Ammon's horn (tissue), 1 donor: ENCODE measurements at places on chromosomes 2 and 18.

GRCh38 chr2:8876628-8877027 is 39.2 kb upstream of the KIDINS220 start:
- no peak for DNase-seq

GRCh38 chr2:217092710-217093379 is 233.0 kb upstream of the TNP1 start:
- no peak for DNase-seq

DNA sequence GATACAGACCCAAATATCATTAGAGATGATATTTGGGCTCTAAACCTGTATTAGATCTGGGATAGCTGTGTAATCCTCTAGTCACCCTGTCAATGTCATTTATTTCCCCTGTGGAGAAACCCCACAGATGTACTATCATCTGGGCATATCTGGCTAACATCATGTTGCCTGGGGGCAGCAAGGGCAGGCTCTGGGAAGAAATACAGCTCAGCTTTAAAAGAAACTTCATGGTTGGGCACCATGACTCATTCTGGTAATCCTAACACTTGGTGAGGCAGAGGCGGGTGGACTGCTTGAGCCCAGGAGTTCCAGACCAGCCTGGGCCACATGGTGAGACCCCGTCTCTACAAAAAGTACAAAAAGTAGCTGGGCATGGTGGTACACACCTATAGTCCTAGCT is 282.5 kb downstream of the SLC8A1 start:
- DNase-seq: no peak

DNA sequence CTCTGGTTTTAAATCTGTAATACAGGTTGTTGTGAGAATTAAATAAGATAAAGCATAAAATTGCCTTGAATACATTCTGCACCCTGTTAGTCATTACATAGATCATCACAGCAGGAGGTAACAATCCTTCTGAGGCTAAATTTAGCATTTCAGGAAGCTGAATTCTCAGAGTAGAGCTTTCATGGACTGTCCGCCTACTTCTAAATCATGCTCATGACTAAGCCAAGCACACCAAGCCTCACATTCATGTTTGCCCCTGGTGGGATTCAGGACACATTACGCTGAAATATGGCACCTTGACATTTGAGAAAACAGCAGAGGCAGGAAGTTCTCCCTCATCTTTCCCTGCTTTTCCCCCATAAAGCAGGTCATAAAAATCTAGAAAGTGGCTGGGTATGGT is 16.6 kb upstream of the PIK3C3 start:
- DNase-seq: no peak

GRCh38 chr2:317501-318424 is 29.9 kb upstream of the ALKAL2 start:
- DNase-seq: no peak

GRCh38 chr2:149885468-149885867 is 297.9 kb upstream of the MMADHC start:
- peak; percentile 53 for DNase-seq

GRCh38 chr2:233264667-233265066 is 13.2 kb downstream of the ATG16L1 start:
- DNase-seq: no peak

- DNase-seq: no peak
Observed at GRCh38 chr2:62492048-62492447, 13.9 kb downstream of the TMEM17 start.

DNA sequence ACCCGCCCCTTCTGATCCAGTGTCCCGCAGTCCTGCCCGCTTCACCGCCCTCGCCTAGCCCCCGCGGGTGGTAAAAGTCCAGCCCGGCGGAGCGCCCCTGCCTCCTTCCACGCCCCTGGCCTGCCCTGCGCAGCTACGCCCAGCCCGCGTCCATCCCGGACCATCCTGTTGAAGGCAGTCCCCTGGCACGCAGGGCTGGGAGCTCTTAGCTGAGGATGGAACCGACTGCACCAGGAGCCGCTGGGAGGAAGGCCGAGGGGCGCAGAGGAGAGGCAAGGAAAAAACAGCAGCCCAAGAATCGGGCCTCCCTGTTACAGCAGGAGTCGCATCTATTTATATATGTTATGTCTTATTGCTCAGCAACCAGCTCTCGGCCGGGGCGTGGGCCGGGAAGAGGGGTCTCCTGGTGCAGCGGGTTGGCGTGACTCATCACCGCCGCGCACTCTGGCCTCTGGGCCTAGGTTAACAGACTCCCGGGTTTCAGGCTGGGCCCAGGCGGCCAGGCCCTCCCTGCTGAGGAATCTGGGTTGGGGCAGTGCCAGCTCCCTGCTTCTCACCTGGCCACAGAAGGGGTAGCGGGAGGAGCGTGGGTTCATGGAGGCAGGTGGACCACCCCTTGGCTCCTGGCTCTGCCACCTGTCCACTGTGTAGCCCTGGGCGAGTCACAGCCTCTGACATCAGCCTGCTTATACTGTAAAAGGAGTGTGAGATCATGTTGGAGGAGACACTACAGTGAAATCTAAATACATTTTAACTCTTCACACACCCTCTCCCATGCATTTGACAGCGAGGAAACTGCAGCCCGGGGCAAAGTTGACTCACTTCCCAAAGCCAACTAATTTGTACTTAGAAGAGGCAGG is 13.4 kb upstream of the MAP3K2 start:
- no peak for DNase-seq

GRCh38 chr2:214560176-214560575 is 149.3 kb downstream of the VWC2L start:
- DNase-seq: no peak

- no peak for DNase-seq
Observed at GRCh38 chr2:229401171-229401865, 130.2 kb upstream of the PID1 start.

- peak; percentile 35 for DNase-seq
Observed at GRCh38 chr2:205022841-205023240, 477.6 kb downstream of the PARD3B start.

DNA sequence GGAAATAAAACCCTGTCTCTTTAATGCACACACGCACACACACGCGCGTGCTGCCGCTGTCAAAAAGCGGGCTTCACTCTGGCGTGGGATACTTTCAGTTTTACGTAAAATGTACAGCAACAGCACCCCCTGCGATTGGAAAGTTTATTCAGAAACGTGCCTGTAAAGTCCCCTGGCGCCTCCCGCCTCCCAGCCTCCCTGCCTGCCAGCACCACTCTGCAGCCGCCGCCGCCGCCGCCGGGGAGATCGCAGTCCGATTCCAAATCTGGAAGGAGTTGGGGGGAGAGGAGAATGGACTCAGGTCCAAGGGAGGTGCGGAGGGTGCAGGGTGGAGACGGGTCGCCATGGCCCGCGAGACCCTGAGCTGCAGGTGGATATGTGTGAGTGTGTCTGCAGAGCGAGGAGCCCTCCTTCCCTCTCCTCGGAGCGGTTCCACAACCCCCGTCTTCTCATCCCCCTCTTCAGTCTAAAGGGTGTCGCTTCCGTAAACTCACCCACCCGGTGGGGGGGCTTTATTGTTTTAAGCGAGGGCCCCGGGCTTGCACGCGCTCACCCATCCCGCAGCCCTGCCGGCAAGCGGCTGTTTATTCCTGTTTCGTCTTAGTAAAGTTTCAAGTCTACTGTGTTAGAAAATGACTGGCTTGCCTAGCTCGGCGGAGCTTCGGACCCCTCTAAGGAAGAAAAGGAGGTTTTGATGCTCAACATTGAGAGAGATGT is 1.8 kb upstream of the BCL11A start:
- DNase-seq: peak; percentile 58

- no peak for DNase-seq
Observed at GRCh38 chr2:67532387-67532786, 135.3 kb downstream of the ETAA1 start.

GRCh38 chr2:64040161-64040560 is 20.9 kb upstream of the VPS54 start:
- no peak for DNase-seq

DNA sequence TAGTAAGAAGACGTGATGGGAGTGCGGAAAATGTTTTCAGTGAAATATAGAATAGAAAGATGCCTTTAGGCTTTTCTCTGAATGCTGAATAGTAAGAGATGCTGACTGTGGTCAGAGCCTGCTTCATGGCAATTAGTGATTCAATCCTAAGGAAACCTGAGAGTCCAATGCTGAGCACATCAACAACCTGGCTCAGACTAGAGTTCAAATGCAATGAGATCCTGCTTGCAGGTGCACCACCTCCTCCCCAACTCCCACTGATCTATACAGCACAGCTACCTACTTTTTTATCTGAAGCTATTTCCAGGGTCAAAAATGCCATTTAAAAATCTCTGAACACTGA is 65.4 kb downstream of the AAK1 start:
- no peak for DNase-seq

DNA sequence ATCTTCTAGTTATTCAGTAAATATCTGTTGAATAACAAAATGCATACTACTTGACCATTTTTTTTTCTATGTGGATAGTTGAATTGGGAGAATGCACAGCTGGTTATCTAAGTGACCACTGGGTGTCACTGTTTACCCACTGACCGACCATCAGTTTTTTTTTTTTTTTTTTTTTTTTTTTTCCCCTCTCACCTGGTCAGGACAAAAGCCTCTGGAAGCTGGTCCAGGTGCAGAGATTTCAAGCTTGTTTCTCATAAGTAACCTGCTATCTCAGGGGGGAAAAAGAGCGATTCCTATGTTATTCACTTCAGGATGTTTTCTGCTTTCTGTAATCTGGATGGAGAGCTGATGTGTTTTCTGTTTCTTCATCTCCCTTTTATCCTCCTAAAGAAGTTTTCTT is 256.0 kb downstream of the DCDC2C start:
- peak; percentile 10 for DNase-seq

DNA sequence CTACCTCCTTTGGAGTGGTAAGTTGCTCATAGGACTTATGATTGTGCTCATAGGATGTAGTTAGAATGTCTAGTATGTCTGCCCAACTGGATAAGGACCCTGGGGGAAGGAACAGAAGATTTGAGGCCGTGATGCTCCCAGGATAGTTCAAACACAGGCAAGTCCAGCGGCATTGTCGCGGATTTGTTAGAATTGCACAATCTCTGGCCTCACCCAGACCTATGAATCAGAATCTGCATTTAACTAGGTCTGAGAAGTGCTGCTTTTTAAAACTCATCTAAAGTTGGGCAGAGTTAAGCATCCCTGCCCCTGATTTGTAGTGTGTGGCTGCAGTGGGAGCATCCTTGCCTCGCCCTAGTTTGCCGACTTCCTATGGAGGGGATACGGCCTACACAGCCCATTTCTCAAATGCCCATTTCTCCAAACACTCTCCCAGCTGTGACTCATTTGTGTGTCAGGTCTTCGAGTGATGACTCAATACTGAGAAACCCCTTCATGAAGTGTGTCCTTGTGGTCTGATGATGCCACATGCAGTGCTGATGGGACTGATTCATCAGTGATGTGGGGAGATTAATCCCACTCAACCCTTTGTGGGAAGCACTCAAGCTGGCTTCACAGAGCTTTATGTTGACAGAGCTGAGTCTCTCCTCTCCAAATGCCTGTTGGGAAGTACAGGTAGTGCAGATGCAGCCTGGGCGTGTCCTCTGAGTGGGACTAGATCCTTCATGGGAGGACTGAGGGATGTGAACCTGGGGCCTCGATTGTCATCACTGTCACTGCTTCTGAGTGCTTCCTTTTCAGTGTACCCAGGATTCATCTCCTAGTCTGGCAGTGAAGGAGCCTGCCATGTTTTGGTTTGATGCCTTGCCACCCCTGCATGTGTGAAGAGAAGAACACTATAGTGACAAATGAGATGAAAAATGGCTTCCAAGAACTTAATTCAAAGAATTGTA is 18.7 kb downstream of the SMIM21 start:
- peak; percentile 22 for DNase-seq

- no peak for DNase-seq
Observed at GRCh38 chr2:239065962-239066361, 218.1 kb downstream of the TWIST2 start.
